ENCODE measurements at places on chromosomes 16 and 17.

DNA sequence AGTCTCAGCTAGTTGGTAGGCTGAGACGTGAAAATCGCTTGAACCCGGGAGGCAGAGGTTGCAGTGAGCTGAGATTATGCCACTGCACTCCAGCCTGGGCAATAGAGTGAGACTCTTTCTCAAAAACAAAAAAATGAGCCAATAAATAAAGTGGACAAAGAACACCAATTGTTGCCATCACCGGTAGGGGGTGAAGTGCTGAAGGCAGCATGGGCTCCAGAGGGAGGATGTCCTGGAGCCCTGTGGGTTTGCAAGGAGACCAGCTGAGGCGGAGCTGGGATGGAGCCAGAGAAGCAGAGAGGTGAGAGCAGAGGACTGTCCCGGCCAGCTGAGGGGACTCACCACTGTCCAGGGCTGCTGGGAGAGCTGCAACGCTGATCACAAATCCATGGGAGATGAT is 13.8 kb downstream of the CHST6 start:
- DNase-seq, result no peak

- no peak for DNase-seq
These were observed 4.8 kb upstream of the PSMD3 start for GRCh38 chr17:39975801-39976200.

GRCh38 chr17:59287891-59288290 is 43.6 kb upstream of the YPEL2 start:
- DNase-seq, result no peak

DNA sequence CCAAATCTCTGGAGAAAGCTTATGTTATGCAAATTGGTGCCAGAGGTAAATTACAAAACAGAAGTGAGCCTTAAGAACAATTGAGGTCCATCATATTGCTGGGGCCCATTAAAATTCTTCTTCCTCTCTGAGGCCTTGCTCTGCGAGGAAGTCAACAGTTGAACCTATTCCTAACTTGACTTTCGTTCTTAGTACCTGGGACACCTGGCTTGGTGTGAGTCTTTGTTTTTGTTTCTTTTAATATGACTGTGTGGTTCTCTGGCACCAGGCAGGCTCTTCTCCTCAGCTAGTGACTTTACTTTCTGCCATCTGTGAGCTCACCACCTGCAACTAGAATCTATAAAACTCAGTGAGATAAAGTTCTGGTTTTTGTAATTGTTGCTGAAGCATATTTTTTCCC is 120.4 kb downstream of the CBLN1 start:
- DNase-seq, result no peak

- DNase-seq, result no peak
These were observed 2.6 kb downstream of the STH start for GRCh38 chr17:46001390-46002310.

- no peak for DNase-seq
These were observed 160.1 kb downstream of the SOX9 start for GRCh38 chr17:72280881-72281280.

DNA sequence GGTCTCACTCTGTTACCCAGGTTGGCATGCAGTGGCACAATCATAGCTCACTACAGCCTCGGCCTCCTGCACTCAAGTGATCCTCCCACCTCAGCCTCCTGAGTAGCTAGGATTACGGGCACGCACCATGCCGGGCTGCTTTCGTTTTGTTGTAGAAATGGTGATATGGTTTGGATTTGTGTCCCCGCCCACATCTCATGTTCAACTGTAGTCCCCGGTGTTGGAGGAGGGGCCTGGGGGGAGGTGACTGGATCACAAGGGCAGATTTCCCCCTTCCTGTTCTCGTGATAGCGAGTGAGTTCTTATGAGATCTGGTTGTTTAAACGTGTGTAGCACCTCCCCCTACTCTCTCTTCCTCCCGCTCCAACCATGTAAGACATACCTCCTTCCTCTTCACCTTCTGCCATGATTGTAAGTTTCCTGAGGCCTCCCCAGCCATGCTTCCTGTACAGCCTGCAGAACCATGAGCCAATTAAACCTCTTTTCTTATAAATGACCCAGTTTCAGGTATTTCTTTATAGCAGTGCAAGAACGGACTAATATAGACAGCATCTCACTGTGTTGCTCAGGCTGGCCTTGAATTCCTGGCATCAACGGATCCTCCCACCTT is 6.0 kb downstream of the PDZD9 start:
- no peak for DNase-seq

- DNase-seq, result no peak
These were observed 69.8 kb downstream of the NXN start for GRCh38 chr17:909642-910323.

DNA sequence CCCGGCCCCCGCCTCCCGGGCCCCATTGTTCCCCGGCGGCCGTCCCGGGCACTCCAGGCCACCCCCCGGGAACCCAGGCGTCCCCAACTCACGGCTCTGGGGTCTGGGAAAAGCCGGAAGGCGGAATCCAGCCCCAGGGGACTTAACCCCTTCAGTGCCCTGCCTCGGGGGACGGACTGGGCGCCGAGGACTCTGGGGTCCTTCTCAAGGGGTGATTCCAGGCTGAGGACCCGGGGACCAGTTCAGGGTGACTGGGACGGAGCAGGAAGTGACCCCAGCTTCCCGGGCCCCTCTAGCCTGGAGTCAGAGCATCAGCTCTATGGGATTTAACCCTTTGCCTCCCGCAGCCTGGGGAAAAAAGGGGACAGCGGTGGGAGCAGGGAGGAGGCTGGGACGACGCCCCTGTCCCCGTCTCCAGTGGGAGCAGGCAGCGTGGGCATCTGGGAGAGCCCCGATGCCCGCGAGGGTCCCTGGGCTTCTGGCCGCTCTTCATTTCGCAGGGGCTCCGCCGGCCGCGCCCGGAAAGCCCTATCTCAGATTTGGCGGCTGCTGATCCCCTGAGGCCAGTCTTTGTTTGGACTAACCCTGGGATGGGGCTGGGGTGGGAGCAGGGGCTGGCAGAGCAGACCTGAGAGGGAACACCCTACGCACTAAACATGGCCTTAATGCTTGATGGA is at the start of gene ZNF629:
Gene ZNF629, minus strand, starts transcription at position 270 of the 677 bp plus-strand sequence. CDS start 2,723 bp downstream, outside the sequence.
- no peak for DNase-seq

All from DMS 273 treated with DMSO at 0.1 percent for 48 hours (cell line).